Activated CD4-positive, alpha-beta memory T cell treated with anti-CD3 and anti-CD28 coated beads for 36 hours (primary cell): ENCODE measurements at places on chromosomes 7 and 10. TPM values are rescaled to one million over a fixed set of nuclear protein-coding genes. Genes with fewer than 3 reads are reported as not detected.
A peak's percentile ranks its signal among the peaks of the same experiment; 100 is the strongest.

The SLC26A5 gene
- total RNA-seq, result not detected

DNA sequence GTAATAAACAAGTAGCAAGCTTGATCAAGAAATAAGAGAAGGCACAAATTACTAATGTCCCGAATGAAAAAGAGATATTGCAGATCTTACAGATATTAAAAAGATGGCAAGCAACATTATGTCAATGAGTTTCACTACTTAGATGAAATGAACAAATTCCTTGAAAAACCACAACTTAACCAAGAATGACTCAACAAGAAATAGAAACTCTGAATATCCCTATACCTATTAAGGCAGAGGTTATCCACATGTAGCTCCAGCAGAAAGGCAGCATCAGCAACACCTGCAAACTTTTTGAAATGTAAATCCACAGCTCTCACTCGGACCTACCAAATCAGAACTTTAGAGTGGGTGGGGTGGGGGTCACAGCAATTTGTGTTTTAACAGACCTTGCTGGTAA, 33.6 kb downstream of the PDE1C start:
- no peaks in the 10 kb centered on the region for H3K4me1 ChIP-seq
- no peaks in the 10 kb centered on the region for H3K36me3 ChIP-seq
- no peak for DNase-seq
- H3K27me3 ChIP-seq, result no peaks in the 10 kb centered on the region
- H3K4me3 ChIP-seq, result no peak overlapping the region
- H3K27ac ChIP-seq, result no peak overlapping the region

DNA sequence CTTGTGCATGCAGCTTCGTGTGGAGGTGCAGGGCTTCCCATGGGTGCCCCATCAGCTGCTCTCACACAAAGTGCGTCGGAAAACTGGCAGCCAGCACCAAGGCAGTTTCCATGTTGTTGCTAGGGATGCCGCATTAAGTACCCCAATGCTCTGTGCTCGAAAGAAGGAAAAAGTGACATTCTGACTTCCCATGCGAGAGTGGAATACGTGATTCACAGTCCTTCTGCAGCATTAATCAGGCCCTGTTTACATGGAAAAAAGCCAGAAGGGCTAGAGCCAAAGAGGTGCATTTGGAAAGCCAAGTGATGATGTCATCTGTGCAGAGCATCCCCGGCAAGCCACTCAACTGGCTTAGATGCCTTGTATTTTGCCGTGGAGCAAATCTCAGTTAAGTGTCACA, 258.3 kb downstream of the GATA3 start:
- no peak overlapping the region for H3K4me3 ChIP-seq
- H3K27ac ChIP-seq, result no peak overlapping the region
- H3K27me3 ChIP-seq, result peaks cover 4% of the 10 kb centered on the region
- peaks cover 41% of the 10 kb centered on the region for H3K4me1 ChIP-seq
- DNase-seq, result no peak

DNA sequence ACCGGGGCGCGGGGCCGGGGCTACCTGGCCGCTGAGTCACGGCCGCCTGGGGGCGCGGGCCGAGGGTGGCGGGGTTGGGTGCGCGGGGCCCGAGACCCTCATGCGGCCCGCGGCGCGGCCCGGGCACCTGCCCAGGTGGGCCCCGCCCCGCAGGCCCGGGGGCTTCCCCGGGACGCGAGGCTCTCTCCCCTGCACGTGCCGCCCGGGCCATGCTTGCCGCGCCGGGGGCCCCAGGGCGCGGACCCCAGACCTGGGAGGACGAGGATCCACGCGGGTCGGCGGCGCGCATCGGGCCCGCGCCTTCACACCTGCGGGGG, 402 bp downstream of the MAFK start:
- peaks cover 22% of the 10 kb centered on the region for H3K4me1 ChIP-seq
- peaks cover 3% of the 10 kb centered on the region for H3K36me3 ChIP-seq
- H3K27ac ChIP-seq, result no peak overlapping the region
- H3K4me3 ChIP-seq, result no peak overlapping the region
- peaks cover 5% of the 10 kb centered on the region for H3K27me3 ChIP-seq

- peaks cover 26% of the 10 kb centered on the region for H3K36me3 ChIP-seq
- H3K4me1 ChIP-seq, result peaks cover 62% of the 10 kb centered on the region
- DNase-seq, result no peak
- H3K27me3 ChIP-seq, result no peaks in the 10 kb centered on the region
- H3K4me3 ChIP-seq, result no peak overlapping the region
- H3K27ac ChIP-seq, result peak overlapping the region; percentile 58
These were observed 31.5 kb upstream of the SH2D4B start for GRCh38 chr10:80506189-80506575.

GRCh38 chr7:132758986-132759385, 182.7 kb upstream of the PLXNA4 start:
- H3K27ac ChIP-seq, result no peak overlapping the region
- no peak overlapping the region for H3K4me3 ChIP-seq
- H3K36me3 ChIP-seq, result no peaks in the 10 kb centered on the region
- peaks cover 5% of the 10 kb centered on the region for H3K4me1 ChIP-seq
- no peak for DNase-seq

- peaks cover 1% of the 10 kb centered on the region for H3K27me3 ChIP-seq
- H3K36me3 ChIP-seq, result no peaks in the 10 kb centered on the region
- H3K4me1 ChIP-seq, result no peaks in the 10 kb centered on the region
- no peak overlapping the region for H3K4me3 ChIP-seq
- H3K27ac ChIP-seq, result no peak overlapping the region
These were observed 236.5 kb downstream of the WDR11 start for GRCh38 chr10:121087688-121088087.

GRCh38 chr7:157010588-157011332, at the start of gene MNX1:
Gene MNX1 (minus strand): TSS chr7:157010663. CDS start chr7:157010350, 313 bp downstream.
- peaks cover 14% of the 10 kb centered on the region for H3K4me1 ChIP-seq
- H3K36me3 ChIP-seq, result no peaks in the 10 kb centered on the region
- peaks cover 73% of the 10 kb centered on the region for H3K27me3 ChIP-seq
- no peak within 1 kb of the TSS for H3K27ac ChIP-seq
- peak; percentile 64 for DNase-seq

DNA sequence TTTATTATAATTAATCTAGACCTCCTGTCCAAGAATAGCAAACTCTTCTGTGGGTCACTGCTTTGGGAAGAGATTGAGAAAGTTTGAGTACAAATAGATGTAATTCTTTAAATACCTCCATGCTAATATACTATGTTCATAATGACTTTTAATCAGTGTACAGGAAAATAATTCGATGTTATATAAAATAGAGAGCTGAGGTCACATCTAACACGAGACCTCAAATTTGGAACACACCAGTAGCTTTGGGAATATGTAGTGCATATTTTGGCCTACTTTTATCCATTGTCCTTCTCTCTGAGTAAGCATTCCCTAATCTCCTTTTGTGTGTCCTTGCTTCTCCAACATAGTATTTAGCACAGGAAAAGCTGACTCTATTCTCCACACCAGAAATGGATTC, 27.3 kb upstream of the CABCOCO1 start:
- H3K27me3 ChIP-seq, result no peaks in the 10 kb centered on the region
- no peaks in the 10 kb centered on the region for H3K36me3 ChIP-seq
- no peak for DNase-seq
- H3K27ac ChIP-seq, result no peak overlapping the region

- H3K4me3 ChIP-seq, result peak overlapping the region; percentile 51
- peak overlapping the region; percentile 50 for H3K27ac ChIP-seq
- no peaks in the 10 kb centered on the region for H3K36me3 ChIP-seq
- DNase-seq, result peak; percentile 64
- H3K27me3 ChIP-seq, result peaks cover 7% of the 10 kb centered on the region
- peaks cover 12% of the 10 kb centered on the region for H3K4me1 ChIP-seq
These were observed 49.5 kb downstream of the NEURL1 start for GRCh38 chr10:103542764-103543616.

- no peak overlapping the region for H3K27ac ChIP-seq
- H3K4me3 ChIP-seq, result no peak overlapping the region
- H3K27me3 ChIP-seq, result no peaks in the 10 kb centered on the region
- peaks cover 3% of the 10 kb centered on the region for H3K36me3 ChIP-seq
These were observed 38.6 kb upstream of the TRIM8 start for GRCh38 chr10:102605712-102606111.
